ENCODE measurements at places on chromosomes 1 and 21. TPM values are rescaled to one million over a fixed set of nuclear protein-coding genes. Genes with fewer than 3 reads are reported as not detected.

LRRIQ3 gene
- polyA plus RNA-seq: 2.8 TPM

CELA2A gene
- not detected for polyA plus RNA-seq

CELA2B gene
- not detected for polyA plus RNA-seq

TNFAIP8L2 gene
- polyA plus RNA-seq: not detected

AMPD1 gene
- not detected for polyA plus RNA-seq

ZNF695 gene
- 2.7 TPM for polyA plus RNA-seq

KISS1 gene
- not detected for polyA plus RNA-seq

DNA sequence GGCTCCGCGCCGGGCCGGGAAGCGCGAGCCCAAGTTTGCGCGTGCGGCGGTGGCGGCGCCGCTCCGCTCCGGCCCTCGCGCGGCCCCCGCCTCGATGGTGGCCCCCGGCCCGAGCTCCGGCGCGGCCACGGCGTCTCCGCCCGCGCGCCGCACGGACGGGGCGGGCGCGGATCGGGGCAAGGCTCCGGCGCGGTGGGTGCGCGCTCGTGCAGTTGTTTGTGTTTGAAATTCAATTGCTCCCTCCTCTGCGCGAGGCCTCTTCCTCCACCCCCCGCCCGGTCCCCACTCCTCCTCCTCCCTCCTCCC is at the start of gene HDGF:
HDGF (minus strand) TSS at position 225 of the 306 bp plus-strand sequence. CDS start 246 bp downstream, outside the sequence.
- DNase-seq: no peak

- DNase-seq: no peak
Observed at GRCh38 chr21:25400427-25400826, 206.9 kb downstream of the MRPL39 start.

DNA sequence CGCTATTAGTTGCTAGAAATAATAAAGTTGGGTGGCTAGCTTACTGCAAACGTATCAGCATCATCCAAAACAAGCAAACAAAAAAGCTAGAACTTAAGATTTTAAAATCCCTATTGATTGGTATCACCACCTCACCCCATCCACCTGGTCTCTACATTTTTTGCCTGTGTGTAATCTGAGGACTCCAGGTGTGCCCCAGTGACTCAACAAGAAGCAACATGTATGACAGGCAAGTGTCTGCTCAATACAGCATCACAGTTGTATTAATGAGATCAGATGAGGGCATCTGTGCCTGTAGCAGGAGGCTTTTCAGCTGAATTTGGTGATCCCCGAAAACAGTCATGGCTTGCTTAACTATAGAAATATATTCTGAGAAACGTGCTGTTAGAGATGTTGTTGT is 14.6 kb upstream of the PAPPA2 start:
- no peak for DNase-seq

DNA sequence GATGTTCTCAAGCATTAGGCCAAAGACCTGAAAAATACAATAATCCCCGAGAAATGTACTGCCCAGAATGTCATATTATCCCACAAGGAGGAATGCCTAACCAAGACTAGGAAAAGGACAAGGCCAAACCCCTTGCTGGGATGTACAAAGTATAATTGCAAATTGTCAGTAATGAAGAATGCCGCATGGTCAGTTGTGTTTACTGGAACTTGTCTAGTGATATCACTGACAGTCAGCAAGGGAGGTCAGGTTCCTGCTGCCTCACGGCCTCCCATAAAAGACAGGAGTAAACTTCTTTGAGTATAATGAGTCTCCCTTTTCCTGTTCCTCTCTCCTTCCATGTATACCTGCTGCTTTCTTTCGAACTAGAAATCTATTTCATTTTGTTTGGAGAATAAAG is 222.8 kb downstream of the RHOU start:
- no peak for DNase-seq

GRCh38 chr1:219806642-219807041 is 121.7 kb downstream of the SLC30A10 start:
- no peak for DNase-seq

GRCh38 chr1:29501227-29501976 is 265.1 kb downstream of the PTPRU start:
- DNase-seq: no peak

DNA sequence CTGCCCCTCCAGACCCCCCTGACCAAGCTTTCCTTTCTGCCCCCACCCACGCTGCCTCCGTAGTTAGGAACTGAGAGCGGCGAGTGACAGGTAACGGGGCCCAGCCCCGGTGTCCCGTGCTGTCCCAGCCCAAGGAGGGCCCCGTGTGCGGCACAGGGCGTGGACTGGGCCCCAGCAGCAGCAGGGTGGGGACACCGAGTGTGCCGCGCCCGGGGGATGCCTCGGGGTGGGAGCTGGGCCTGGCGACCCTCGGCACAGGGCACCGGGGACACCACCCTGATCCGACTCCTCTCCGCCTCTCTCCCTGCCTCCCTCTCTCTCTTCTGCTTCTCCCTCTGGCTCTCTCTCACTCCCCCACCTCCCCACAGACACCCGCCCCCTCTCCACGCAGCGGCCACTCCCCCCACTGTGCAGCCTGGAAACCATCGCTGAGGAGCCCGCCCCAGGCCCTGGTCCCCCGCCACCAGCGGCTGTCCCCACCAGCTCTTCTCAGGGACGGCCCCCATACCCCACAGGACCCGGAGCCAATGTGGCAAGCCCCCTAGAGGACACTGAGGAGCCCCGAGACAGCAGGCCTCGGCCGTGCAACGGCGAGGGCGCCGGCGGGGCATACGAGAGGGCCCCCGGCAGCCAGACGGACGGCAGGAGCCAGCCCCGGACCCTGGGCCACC is 22.7 kb downstream of the PANK4 start:
- DNase-seq: no peak

- no peak for DNase-seq
Observed at GRCh38 chr1:24321697-24322469, 2.7 kb downstream of the GRHL3 start.

DNA sequence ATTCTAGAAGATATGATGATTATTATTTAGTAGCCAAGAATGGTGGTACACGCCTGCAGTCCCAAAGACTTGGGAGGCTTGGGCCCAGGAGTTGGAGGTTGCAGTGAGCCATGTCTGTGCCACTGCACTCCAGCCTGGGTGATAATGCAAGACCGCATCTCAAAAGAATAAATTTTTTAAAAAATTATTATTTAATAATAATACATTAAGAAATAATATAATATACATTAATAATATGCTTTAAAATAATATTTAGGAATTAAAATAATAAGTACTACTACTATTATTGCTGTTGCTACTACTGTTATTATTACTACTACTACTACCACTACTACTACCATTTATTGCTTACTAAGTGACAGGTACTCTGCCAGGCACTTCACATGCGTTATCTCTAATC is 27.2 kb downstream of the CCDC30 start:
- no peak for DNase-seq

DNA sequence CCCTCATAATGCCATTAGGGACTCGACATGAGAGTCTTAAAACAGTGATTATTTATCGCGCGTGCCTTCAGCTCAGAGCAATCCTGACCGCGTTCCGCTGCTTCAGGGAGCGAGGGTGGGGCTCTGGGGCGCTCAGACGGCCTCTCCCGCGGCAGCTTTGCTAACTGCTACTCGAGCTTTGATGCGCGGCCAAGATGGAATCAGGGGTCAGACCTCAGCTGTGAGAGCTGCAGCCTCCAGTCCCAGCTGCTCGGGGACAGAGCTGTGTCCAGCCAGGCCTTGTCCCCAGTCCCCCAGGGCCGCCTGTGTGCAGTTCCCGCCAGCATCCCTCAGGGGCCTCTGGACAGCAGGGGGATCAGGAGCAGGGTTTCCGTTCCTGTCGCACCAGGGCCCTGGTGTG is 104.6 kb upstream of the TTC34 start:
- DNase-seq: no peak

DNA sequence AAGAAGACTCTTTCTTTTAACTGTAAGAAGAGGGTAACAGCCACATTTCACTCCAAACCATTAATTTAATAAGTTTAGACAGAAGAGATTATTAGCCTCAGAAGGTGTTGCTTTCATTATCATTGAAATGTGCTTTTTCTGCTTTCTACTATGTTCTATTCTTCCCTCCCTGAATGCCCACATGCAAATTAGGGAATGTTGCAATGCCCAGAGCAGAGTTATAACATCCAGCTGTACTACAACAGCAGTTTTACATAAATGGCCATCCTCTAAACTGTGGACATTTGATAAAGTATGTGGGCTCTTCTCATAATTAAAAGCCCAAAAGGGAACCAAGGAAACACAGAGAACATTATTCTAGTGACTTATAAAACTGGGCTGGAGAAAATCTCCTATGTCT is 82.2 kb upstream of the SOD1 start:
- DNase-seq: no peak

GRCh38 chr1:67601539-67601938 is 83.5 kb upstream of the GADD45A start:
- no peak for DNase-seq
